K562 (cell line): ENCODE measurements at places on chromosomes 12 and 14. TPM values are rescaled to one million over a fixed set of nuclear protein-coding genes. Genes with fewer than 3 reads are reported as not detected.

The AQP2 gene
- total RNA-seq = not detected in 2 replicates

The OSGEP gene
- total RNA-seq = 31.4 and 39.1 TPM in 2 replicates

The FITM1 gene
- total RNA-seq = 0.20 TPM in 1 of 2 replicates, not detected in the other

The AKAP3 gene
- total RNA-seq = 0.44 and 0.85 TPM in 2 replicates

The OLR1 gene
- 0.45 TPM in 1 of 2 replicates, not detected in the other for total RNA-seq

The DBX2 gene
- total RNA-seq = not detected in 2 replicates

The OTOGL gene
- 0.02 TPM in 1 of 2 replicates, not detected in the other for total RNA-seq

The MYF6 gene
- total RNA-seq = not detected in 2 replicates

The ASB8 gene
- total RNA-seq = 18.6 and 21.6 TPM in 2 replicates

The LEMD3 gene
- total RNA-seq = 26.4 and 28.2 TPM in 2 replicates

The HOXC12 gene
- total RNA-seq = 0.11 and 0.27 TPM in 2 replicates

The TAS2R43 gene
- not detected in 2 replicates for total RNA-seq
